ENCODE measurements at places on chromosomes 7 and 10.

- no peak for DNase-seq
These were observed 186.8 kb downstream of the WDR37 start for GRCh38 chr10:1242975-1243374.

DNA sequence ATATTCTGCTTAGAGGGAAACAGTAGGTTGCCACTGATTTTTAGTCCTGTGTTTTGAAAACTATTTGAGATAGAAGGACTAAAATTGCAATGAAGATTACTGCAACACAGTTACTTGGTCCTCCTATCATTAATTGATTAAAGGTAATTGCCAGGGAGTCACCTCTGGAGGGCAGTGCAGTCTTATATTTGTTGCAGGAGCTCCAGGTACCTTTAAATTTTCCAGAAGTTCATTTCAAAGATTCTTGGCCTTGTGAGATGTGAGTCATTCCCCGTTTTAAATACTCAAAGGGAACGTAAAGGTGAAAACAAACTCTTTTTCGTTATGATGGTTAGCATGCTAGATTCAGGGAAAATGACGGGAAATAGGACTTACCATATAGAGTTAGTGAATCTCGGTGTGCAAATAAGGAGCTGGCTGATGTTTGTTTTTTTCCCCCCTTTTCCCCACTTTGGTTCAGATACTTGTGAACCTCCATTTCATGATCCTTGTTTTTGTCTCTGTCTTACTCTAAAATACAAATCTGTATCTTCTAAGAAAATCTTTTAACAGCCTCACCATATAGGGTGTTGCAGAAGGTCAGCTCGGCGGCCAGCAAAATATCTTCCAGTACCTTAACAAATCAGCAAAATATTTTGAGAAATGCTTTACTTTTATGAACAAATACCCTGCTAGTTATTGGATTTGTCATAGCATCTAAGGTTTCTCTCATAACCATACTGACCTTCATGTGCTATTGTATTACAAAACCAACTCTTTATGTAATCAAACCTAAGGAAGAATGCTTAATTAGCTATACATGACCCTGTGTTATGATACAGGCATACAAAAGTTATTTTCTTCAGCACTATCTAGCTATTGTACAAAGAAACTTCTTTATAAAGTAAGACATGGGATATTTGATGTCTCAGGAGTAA lies 143.0 kb upstream of the HDAC9 start:
- no peak for DNase-seq

- DNase-seq = no peak
These were observed 321.1 kb upstream of the NPVF start for GRCh38 chr7:25549271-25549921.

- no peak for DNase-seq
These were observed 202.9 kb downstream of the TRIL start for GRCh38 chr7:28755255-28755654.

GRCh38 chr7:157699357-157700013 lies 362.7 kb downstream of the DNAJB6 start:
- DNase-seq = no peak

DNA sequence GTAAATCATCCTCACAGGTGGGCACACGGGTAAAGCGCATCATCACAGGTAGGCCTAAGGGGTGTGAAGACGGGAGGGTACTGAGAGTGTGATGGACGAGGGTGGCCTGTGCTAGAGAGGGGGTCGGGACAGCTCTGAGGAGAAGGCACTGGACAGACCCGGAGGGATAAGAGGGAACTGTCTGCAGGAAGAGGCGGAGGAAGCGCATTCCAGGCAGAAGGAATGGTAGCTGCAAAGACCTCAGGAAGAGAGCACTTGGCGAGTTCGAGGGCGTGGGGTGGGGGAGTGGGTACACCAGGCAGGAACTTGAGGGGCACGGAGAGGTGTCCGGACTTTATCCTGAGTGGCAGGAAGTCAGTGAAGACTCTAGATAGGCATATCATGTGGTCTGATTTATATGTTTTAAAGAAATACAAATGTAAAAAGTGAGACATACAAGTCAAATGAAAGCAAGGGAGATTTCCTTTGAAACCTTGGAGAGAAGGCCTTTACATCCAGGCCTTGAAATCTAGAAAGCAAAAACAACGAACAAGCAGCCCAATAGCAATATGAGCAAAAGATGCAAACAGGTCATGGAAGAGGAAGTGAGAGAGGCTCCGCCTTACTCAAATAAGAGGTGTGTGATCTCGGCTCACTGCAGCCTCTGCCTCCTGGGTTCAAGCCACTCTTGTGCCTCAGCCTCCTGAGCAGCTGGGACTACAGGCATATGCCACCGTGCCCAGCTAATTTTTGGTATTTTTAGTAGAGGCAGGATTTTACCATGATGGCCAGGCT lies 3.6 kb downstream of the LHPP start:
- no peak for DNase-seq

DNA sequence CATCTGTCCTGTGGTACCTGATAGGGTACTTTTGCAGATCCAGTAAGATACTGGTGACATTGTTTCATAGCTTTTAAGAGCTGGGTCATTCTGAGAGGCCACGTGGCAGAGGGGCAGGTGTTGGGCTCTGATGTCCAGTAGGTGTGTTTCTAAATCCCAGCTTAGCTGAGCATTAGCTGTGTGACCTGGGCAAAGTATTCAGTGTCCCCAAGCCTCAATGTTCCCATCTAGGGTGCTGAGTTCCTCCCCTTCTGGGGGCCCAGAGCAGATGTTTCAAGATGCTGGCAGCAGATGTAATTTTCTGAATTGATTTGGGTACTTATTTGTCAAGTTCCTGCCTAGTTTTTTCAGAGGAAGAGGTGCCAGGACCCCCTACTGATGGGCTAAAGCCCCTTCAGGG lies 52.9 kb downstream of the NEURL1 start:
- DNase-seq = no peak

- DNase-seq = no peak
These were observed 24.3 kb downstream of the DENND2A start for GRCh38 chr7:140616328-140616727.

- DNase-seq = no peak
These were observed 4.2 kb upstream of the LIPA start for GRCh38 chr10:89255793-89256192.

- peak; percentile 75 for DNase-seq
These were observed 26.4 kb upstream of the KLF6 start for GRCh38 chr10:3811291-3811870.

GRCh38 chr7:130294314-130294713 lies 1.4 kb downstream of the CPA4 start:
- no peak for DNase-seq

GRCh38 chr7:25694699-25695098 lies 457.3 kb upstream of the NFE2L3 start:
- DNase-seq = no peak

GRCh38 chr10:4770801-4771553 lies 55.0 kb upstream of the AKR1E2 start:
- DNase-seq = peak; percentile 51

- DNase-seq = no peak
These were observed 139.8 kb downstream of the ARHGAP22 start for GRCh38 chr10:48464871-48465736.

DNA sequence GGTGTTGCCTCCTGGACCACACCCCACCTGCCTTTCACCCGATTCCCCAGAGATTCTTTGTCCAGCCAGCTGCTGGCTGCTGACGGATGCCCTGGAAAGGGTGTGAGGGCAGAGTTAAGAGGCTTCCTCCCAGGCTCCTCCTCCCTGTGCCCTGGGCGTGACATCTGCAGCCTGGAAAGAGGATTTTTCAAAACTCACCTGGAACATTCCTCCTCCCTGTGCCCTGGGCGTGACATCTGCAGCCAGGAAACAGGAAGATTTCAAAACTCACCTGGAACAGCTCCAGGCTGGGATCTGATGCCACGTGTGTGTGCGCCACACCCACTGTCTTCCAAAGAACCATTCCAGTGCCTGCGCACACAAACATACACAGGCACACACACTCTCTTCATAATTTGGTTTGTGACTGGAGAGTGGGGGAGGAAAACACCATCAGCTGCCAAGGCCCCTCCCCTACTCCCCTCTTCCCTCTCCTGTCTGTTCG lies 5.2 kb downstream of the MARVELD1 start:
- no peak for DNase-seq

DNA sequence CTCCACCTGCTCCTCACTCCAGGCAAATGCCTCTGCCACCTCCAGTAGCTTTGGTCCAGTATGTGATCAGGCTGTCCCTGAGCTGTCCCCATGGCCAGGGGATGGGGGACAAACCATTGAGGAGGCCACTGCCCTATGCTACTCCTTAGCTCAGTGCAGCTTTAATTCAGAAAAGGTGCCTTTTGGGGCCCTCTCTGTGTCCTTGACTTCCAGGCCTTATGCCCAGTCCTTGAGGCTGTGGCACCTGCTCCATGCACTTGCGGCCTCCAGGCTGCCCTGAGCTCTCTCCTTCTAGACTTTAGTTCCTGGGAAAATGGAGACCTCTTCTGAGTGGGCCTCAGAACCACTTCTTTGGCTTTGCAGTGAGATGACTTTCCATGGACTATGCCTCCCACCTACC lies 650.8 kb upstream of the CELF2 start:
- no peak for DNase-seq

DNA sequence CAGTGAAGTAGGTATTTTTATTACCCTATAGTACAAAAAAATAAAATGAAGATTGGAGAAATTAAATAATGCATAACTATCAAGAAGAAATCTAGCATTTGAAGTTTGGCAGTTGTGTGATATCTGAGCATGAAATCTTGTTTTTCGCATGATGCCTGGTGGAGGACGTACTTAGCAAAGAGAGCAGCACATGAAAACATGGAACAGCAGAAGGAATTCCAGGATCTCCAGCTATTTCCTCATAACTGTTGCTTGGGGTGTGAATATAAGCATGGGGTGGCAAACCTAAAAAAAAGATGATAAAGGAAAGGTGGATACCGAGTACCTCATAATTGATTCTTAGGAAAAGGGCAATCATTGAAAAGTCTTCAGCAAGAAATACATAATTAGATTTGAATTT lies 174.3 kb upstream of the FAM3C start:
- no peak for DNase-seq

- no peak for DNase-seq
These were observed 256.6 kb upstream of the GLI3 start for GRCh38 chr7:42493436-42494198.

- DNase-seq = no peak
These were observed 164.6 kb upstream of the GRM3 start for GRCh38 chr7:86479144-86479543.

DNA sequence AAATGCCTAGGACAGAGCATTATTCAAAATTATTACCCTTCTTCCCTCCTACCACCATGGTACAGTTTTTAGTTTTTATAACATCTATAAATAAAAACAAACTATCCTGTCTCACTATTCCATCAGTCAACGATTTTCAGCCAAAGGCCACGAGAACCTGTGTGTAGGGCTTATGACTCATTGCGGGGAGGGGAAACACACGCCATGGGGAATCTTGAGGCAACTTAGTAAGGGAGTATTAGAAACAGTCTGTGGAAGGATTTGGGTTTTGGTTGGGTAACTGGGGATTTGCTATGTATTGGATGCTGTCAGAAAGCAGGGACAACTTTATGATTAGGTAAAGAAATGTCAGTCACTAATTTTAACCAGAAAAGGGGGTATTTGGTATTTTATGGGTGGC lies 14.7 kb downstream of the GPR141 start:
- no peak for DNase-seq

All from bone marrow (tissue), 2 donors.